DMS153 (cell line): ENCODE measurements at places on chromosomes 4 and X.

GRCh38 chr4:164768516-164768915 lies 14.6 kb downstream of the SMIM31 start:
- DNase-seq, result no peak

DNA sequence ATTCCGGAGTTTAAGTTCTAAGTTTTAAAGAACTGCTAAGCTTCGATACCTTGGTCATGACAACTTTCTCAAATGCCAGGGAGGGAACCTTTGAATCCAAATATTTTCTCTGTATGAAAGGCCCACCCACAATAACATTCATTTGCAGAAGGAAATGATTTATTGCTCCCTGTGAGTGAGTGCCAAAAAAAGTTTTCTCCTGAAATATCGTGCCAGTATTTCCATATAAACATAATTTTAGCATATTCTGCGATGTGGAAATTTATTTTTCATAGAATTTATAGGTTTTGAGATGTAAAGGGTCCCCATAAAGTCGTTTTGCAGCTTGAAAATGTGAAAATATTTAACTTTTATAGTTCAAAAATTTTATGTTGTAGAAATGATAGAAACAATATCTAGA lies 53.9 kb downstream of the BMPR1B start:
- DNase-seq, result no peak

GRCh38 chr4:141126769-141127168 lies 6.5 kb downstream of the RNF150 start:
- peak; percentile 14 for DNase-seq

- no peak for DNase-seq
Measured at GRCh38 chr4:89483833-89484232, 176.2 kb upstream of the GPRIN3 start.

DNA sequence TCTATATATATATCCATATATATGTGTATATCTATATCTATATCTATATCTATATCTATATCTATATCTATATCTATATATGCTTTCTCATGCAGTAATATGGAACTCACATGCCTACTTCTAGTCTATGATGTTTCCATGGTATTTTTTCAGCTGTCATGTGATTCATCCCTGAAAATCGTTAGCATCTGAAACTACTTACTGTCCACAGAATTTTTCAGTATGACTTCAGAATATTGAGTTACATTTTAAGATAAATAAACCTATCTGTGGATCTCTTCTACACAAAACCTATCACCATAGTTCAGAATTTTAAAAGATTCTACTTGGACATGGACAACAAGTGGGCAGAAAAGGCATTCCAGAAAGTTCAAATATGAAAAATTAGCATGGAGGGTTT lies 855.1 kb upstream of the INTU start:
- no peak for DNase-seq

GRCh38 chr4:167290678-167291077 lies 56.4 kb upstream of the SPOCK3 start:
- DNase-seq, result peak; percentile 22

DNA sequence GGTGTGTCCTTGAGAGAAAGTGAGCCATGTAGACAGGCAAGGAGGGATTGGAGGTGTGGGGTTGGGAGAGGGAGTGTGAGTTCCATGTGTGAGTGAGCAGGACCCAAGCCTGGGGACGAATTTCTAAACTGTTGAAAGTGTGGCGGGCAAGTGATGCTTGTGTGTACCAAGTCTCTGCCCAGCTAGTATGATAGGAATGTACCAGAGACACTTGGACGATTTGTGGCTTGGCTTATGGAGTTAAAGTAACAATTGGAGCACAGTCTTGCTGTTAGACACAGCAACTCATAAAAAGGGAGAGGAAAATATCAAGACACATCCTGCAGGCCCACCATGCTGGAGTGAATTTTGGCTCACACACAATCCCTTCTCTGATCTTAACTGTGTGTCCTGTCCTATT lies 8.5 kb downstream of the PTTG2 start:
- DNase-seq, result no peak

GRCh38 chr4:17366496-17366895 lies 145.4 kb downstream of the QDPR start:
- DNase-seq, result no peak

- DNase-seq, result no peak
Measured at GRCh38 chr4:64756016-64756415, 346.8 kb upstream of the TECRL start.

DNA sequence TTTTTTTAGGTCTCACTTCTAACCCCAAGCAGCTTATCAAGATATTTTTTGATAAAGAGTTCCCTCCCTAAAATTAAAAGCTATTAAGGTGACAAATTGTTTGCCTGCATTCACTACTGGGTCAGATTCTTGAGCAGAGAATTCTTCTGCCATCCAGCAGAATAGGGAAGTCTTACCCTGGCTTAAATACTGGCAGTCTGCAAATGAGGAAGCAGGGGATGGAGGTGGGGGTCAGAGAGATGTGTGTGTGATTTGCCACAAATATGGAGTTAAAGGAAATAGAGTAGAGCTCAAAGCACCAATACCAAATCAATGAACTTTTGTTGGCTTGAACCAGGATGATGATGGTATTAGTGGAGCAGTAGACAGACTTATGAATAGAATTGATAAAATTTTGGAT lies 122.2 kb downstream of the ANXA5 start:
- DNase-seq, result no peak

DNA sequence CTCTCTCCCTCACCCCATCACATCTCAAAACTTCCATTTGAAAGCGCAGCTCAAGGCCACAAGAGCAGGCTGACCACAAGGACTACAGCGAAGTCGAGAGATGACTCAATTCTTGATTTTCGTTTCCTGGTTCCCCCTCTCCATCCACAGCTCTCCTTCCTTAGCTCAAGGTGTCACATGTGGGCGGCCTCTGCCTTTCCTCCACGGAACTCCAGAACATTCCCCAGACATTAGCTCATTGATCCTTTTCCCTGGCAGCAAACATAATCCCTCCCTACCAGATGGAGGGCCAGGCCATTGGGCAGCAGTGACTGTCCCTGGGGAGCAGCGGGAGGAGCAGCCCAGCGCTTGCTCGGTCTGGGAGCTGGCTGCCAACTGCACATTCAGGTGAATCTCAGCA lies 56.3 kb downstream of the CCDC149 start:
- no peak for DNase-seq

- no peak for DNase-seq
Measured at GRCh38 chr4:159770401-159770800, 667.5 kb downstream of the RAPGEF2 start.

GRCh38 chr4:73223258-73223650 lies 35.3 kb downstream of the ANKRD17 start:
- peak; percentile 90 for DNase-seq

DNA sequence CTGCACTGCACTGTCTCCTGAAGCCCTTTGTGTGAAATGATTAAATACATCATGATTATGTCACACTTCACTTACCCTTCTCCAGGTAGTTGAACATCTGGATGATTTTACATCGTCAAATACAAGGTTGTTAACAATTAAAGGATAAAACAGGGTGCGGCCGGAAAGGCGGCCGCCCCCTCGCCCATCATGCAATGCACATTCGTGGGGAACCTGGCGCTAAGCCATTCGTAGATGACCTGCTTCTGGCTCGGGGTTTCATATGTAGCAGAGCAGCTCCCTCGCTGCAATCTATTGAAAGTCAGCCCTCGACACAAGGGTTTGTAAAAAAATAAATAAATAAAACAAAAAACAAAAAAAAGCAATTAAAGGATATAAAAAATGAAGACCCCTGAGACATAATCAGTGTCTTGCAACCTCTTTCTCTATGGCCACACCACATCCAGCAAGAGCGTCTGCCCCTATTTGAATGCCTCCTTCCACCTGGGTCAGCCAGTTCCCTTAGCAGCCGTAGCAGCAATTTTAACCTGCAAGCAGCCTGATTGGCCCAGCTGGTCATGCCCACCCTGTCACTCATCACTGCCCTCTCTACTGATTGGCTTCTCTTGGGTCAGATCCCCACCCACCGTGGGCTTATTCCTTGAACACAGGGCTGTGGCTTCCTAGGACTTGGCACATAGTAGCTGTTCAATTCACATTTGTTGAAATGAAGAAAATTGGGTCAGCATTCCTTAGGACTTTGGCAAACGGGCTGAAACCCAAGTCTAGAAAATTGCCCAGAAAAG lies 147.8 kb upstream of the PSAPL1 start:
- no peak for DNase-seq

DNA sequence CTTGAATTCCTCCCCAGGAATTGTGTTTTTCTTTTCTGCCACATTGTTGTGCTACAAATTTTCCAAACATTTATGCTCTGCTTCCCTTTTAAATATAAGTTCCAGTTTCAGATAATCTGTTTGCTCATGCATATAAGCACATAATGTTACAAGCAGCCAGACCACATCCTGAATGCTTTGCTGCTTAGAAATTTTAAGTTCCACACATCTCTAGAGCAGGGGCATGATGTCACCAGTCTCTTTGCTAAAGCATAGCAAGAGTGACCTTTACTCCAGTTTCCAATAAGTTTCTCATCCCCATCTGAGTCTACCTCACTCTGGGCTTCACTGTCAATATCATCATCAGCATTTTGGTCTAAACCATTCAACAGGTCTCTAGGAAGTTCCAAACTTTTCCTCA lies 932.5 kb downstream of the SH3BGRL start:
- DNase-seq, result no peak

- no peak for DNase-seq
Measured at GRCh38 chr4:8698341-8699062, 105.9 kb downstream of the CPZ start.

DNA sequence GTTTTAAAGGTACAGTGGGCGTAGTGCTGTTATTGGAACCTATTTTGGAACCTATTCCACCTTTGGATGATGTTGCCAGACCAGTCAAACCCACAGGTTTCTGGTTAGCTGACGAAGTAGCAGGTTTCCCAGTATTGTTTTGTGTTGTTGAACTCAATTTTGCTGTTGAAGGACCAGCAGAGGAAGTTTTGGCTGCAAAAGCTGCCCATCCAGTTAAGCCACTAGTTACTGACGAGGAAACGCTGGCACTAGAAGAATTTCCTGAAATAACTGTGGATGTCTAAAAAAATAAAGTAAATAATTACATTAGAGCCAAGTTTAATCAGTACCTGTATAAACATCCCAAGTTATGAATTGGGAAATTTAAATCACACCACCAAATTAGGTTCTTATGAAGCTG lies 25.5 kb downstream of the INTS12 start:
- DNase-seq, result no peak
